NK-92 treated with Interleukin-12 subunit alpha and Interleukin-12 subunit beta, amount 100 ng/mL, for 24 hours (cell line): ENCODE measurements at places on chromosomes 1 and 21.

DNA sequence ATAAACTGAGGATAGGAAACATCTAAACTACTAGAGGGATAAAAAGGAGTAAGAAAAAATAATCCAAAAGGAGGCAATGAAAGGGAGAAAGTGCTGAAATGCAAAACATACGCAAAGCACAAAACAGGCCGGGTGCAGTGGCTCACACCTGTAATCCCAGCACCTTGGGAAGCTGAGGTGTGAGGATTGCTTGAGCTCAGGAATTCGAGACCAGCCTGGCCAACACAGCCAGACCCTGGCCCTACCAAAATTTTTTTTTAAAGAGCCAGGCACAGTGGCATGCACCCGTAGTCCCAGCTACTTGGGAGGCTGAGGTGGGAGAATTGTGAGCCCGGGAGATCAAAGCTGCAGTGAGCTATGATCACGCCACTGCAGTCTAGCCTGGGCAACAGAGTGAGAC lies 10.5 kb downstream of the SPOCD1 start:
- no peak for DNase-seq

GRCh38 chr1:181777812-181778211 lies 283.7 kb downstream of the ZNF648 start:
- no peak for DNase-seq

- DNase-seq = no peak
Observed at GRCh38 chr21:16750926-16751325, 761.9 kb upstream of the CXADR start.

- DNase-seq = no peak
Observed at GRCh38 chr21:29332461-29333362, 34.0 kb downstream of the BACH1 start.

GRCh38 chr1:6086358-6086757 lies 40.7 kb downstream of the KCNAB2 start:
- no peak for DNase-seq

DNA sequence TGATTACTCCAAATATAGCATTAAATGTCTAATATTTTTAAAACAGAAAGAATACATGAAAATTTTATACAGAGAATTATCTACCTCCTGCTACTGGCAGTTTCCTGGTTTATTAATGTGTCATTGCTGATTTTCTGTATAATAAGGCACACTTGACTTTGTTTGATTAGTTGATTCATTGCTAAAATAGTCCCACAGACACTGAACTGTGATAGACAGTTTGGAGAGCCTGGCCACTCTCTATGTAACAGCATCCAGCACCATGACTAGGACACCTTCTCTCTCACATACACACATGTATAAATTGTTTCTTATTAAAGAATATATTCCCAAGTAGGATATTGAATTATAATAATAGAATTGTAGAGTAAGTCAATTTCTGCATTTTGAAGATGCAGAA lies 368.5 kb upstream of the SNX7 start:
- DNase-seq = no peak

- no peak for DNase-seq
Observed at GRCh38 chr1:172135978-172136610, 284.4 kb upstream of the C1orf105 start.

- DNase-seq = no peak
Observed at GRCh38 chr21:35575280-35575915, 484.9 kb downstream of the SETD4 start.
